ENCODE measurements at places on chromosomes 16 and 17.
A peak's percentile ranks its signal among the peaks of the same experiment; 100 is the strongest.

DNA sequence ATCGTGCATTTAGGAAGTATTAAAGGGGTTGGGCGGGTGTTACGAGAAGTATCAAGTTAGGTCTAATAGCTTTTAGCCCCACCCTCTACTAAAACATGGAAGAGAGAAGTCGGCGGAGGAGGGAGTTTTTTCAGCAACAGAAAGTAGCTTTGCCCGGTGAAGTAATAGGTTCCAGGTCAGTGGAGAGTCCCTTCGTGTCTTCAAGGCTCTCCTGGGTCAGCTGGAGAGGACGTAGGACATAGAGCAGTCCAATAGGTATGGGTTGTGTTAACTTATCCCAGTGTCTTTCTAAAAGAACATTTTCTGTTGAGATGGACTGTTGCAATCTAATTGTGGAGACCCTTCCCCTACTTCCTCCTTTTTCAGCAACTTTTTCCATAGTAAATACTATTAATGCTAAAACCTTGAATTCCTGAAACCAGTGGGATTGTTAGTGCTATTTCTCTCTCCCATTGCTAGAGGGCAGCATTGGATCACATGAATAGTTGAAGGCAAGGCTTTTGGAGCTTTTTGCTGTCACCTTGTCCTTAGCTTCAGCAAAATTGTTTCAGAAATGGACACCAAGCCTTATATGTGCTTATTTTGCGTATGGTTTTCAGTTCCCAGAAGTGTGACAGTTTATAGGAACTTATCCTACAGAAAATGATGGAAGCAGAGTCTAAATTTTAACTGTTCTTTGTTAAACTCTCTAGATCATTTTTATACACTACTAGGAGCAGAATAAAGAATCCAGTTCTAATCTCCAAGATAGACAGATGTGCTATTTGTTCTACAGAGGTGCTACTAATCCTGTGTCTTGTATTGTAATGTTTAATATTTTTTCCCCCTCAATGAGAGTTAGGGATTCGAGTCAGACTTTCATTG is 38.4 kb downstream of the UTP18 start:
- DNase-seq = peak; percentile 17

GRCh38 chr17:44854192-44854591 is 6.5 kb downstream of the HIGD1B start:
- DNase-seq = no peak

- no peak for DNase-seq
Observed at GRCh38 chr16:89473136-89473712, 17.1 kb downstream of the ANKRD11 start.

DNA sequence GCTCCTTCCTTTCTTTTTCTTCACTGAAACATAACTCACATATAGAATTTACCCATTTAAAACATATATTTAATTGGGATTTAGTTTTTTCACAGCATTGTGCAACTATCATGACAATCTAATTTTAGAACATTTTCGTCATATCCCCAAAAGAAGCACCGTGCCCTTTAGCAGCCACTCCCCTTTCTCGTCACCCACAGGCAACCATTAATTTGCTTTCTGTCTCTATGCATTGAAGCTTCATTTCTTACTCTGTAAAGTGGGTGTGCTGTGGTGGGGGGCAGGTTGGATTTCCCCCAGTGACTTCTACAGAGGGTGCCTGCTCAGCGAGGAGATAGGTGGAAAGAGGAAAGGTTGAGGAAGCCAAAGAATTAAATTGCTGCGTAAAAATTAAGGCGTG is 35.8 kb downstream of the MRC2 start:
- DNase-seq = no peak

DNA sequence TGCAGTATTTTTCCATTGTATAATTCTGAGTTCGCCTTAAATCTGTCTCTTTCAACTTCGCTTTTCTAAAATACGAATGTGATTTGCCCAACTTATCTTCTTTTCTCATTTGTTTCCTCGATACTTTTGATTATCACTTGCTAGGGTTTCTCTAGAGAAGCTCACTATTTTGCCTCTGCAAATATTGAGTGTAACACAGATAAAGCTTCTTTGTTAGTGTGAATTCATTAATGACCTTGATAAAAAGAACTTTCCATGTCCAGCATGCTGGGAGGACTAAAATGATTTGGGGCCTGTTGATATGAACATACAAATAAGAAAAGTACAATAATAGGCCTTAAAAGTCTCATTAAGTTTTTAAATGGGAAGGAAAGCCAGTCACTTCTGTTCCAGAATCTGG is 303.3 kb downstream of the MAP2K6 start:
- no peak for DNase-seq

DNA sequence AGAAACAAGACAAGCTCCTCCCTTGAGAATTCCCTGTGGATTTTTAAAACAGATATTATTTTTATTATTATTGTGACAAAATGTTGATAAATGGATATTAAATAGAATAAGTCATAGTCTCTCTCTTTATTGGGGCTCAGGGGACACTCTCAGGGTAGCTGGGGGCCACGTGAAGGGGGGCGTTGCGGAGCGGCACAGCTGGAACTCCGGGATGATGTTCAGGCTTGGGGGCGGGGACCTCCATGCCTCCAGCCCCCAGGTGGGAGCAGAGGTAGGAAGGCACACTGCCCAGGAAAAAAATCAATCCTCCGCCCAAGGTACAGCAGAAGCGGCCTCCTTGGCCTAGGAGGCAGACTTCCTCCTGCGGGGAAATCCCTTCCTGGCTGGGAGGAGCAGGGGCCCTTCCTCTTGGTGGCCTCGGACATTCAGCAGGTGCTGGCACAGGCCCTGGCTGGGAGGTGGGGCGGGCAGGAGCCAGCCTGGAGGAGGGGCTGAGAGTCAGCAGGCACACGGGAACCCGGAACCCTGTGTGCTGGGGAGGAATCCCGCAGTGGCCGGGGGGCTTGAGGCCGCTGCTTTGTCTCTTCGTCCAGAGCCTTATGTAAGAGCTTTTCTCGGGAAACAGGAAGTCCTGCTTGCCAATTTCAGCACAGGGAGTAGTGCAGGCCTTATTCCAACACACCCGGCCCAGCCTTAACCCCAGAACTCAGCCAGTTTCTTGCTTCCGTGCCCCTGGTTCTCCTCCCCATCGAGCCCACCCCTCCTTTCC is 591 bp upstream of the TNFSF13 start:
- no peak for DNase-seq

DNA sequence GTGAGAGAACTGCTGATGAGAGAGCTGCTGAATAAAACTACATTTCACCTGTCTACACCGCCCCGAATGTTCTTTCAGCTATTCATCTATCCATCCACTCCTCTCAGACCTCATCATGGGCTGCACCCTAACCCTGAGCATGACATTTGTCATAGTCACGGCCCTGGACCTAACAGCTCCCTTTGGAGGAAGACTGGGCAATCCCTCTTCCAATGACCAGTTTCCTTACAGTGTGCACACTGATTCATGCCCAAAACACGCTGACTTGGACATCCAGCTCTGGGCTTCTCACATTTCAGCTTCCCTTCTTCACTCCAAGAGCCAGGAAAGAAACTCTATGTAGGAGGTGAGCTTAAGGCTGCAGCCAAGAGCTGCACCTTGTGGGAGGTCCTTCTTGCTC is 41.8 kb upstream of the ARL4D start:
- DNase-seq = no peak

GRCh38 chr17:38748149-38748891 is at the start of gene PCGF2:
PCGF2 (minus strand) TSS chr17:38748336; CDS start chr17:38740402, 7,934 bp downstream.
- DNase-seq = no peak

DNA sequence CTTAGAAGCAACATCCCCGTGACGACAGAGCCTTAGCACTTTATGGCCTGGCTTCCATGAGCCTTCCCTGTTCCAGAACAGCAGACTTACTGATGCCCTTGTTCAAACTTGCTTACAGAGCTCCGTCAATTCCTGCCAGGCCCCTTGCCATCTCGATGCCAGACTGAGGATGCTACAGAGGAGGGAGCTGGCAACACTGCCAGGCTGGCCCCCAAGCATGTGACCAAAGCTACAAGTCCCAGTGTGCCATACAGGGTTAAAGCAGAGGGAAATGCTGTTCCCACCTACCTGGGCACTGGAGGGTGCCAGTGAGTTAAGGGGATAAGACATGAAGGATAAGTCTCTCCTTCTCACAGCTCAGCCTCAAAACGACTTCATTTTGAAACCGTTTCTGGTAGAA is 33.5 kb upstream of the SREBF1 start:
- DNase-seq = no peak

DNA sequence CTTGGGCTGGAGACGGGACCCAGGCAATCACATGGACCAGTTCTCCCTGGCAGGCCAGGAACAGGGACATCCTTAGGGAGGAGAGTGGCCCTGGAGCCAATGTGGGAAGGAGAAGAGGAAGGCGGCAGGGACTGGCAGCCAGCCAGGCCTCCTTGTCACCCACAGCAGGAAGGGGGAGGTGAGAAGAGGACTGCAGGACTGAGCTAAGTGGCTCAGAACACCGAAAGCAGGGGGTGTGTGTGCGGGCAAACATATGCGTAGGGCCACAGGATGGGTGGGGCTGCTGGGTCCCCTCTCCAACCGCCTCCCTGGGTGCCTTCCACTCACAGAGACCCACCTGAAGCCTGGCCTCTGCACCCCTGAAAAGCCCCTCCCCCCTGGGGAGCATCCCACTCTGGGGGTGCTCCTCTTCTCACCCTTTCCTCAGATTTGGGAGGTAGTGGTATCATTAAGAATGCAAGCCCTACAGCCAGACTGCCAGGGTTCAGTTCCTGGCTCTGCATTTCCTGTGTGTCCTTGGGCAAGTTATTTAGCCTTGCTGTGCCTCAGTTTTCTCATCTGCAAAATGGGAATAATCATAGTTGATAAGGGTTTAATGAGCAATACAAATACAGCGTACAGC is 8.1 kb downstream of the PNMT start:
- peak; percentile 50 for DNase-seq

DNA sequence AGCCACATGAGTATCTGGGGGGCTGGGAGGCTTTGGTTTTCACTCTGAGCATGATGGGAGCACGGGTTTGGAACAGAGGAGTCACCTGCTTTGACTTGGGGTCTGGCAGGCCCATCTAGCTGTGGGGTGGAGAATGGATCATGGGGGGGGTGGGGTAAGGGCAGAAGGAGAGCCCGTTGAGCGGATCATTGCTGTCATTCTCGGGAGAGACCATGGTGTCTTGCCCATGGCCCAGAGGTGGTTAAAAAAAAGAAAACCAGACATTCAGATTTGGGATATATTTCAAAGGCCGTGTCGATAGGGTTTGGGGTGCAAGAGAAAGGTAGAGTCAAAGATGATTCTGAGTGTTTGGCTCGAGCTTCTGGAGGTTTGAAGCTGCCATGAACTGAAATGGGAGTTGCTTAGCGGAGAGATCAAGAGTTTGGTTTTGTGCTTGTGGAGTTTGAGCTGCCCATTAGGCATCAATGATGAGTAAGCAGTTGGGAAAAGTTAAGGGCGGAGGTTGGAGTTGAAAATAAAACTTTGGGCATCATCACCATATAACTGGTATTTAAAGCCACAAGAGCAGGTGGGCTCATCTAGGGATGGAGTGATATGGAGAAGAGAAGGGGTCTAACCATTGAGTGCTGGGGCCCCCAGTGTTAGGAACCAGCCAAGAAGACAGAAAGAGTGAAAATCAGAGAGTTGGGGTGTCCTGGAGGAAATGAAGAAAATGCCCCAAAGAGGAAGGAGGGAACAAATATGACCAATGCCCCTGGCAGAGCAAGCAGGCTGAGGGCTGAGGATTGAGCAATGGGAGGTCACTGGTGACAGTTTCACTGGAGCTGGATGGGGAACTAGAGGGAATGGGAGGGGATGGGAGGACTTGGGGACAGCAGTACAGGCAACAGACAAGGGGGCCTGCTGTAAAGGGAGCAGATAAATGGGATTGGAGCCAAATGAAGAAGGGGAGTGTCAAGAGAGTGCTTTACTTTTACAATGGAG is 1.9 kb downstream of the NOD2 start:
- no peak for DNase-seq

DNA sequence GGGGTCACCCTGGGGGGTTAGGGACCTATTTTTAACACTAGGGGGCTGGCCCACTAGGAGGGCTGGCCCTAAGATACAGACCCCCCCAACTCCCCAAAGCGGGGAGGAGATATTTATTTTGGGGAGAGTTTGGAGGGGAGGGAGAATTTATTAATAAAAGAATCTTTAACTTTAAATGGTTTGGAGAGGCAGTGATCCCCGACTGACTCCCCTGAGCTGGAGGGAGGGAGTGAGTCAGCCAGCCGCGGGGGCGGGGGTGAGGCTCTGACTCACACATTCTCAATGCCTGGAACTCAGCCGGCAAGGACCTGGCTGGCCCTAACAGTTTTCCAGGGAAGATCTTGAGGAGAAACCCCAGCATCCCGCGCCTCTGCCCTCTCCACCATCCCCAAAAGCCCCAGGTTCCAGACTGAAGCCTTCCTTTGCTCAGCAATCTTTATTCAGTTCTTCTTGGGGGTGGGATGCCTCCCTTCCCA is 1.5 kb downstream of the HCFC1R1 start:
- peak; percentile 83 for DNase-seq

DNA sequence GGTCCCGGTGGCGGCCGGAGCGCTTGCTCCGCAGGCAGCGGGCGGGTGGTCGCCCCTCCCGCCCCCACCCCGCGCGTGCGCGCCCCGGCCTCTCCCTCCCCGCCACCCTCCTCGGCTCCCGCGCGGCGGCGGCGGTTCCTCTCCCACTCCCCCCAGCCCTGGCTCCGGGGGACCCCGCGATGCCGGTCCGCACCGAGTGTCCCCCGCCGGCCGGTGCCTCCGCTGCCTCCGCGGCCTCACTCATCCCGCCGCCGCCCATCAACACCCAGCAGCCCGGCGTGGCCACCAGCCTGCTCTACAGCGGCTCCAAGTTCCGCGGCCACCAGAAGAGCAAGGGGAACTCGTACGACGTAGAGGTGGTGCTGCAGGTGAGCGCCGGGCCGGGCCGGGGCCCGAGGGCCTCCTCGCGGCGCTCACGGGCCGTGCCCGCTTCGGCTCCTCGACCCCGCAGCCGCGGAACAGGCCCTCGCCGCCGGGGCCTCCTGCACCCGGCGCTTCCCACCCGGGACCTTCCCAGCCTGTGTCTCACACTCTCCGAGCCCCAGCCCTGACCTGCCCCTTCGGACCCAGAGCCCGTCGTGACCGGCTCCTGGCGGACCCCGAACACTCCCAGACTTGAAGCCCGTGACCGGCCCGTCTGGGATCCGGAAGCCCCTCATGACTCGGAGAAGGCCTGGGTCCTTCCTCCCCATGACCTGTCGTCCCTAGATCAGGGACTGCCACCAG is 490 bp downstream of the GID4 start:
- no peak for DNase-seq

DNA sequence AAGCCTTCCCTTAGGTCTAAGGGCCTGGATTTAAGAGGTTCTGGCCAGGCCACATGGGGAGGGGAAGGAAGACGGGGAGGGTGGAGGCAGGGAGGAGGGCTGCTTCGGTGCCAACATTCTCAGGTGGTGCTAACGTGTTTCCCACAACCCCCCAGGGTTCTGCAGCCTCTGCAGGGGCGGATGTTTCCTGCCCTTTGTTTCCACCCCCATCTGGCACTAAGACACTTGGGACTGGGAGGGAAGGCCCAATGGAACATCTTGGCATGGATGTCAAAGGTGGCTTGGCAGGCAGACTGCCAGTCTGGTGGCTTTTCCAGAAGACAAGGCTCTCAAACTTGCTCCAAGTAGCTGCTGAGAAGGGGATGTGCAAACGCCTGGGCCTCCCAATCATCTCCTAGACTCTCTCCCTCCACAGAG is 12.7 kb downstream of the HIC1 start:
- no peak for DNase-seq

Data from activated CD4-positive, alpha-beta T cell treated with anti-CD3 and anti-CD28 coated beads, Interleukin-2, Interleukin-4, amounts not matched to agents 100 ng/mL and 50 ng/mL, durations not matched to agents 16 hours and 8 hours (primary cell).